ENCODE measurements at places on chromosomes 1 and 21.
A peak's percentile ranks its signal among the peaks of the same experiment; 100 is the strongest.

- no peak for DNase-seq
Measured at GRCh38 chr21:30800605-30801004, 12.5 kb downstream of the KRTAP8-1 start.

- peak; percentile 93 for DNase-seq
Measured at GRCh38 chr1:15046487-15047165, 106.9 kb upstream of the TMEM51 start.

GRCh38 chr1:234743791-234744611 lies 134.0 kb upstream of the IRF2BP2 start:
- no peak for DNase-seq

- DNase-seq = no peak
Measured at GRCh38 chr1:112396653-112397471, 848 bp downstream of the CTTNBP2NL start.

DNA sequence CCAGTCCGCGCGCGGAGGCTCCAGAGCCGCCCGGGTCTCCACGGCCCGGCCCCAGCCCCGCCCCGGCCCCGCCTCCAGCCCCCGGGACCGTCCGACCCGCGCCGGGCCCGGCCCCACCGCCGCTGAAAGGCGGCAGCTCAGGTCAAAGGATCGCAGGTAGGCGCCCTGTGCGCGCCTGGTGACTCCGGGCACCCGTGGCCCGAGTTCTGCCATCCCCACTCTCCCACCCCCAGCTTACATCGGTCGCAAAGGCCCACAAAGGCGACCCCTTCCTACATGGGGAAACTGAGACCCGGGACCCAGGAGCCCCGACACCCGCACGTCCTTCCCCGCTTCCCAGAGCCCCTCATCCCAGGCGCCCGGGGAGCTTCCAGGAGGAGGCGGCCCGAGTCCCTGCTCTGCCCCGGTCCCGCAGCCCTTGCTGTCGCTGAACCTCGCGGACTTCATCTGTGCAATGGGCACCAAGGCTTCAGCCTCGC lies at the start of gene TMEM200B:
Gene TMEM200B, minus strand, starts transcription at position 17 of the 479 bp plus-strand sequence. CDS start 2,075 bp downstream, outside the sequence.
- no peak for DNase-seq

DNA sequence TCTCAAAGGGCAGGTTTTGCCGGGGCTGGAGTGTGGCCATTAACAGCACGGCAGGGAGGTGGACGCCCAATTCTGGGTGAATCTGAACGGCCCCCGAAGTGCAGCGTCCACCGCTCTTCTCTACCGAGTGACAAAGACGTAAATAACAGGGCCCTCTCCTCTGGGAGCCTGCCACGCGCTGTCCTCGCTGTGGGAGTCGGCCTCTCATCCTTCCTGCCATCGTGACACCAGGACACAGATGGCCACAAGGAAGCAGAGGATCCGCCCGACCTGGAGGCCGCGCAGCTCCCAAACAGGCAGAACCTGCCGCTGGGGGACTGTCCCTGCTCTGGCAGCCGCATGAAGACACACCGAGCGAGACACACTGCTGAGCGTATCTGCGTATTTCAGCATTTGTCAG lies 12.1 kb upstream of the CDK11B start:
- no peak for DNase-seq
